Inflammatory macrophage (primary cell): ENCODE measurements at places on chromosomes 4 and X.

- DNase-seq: no peak
These were observed 186.3 kb downstream of the MOSPD2 start for GRCh38 chrX:15059474-15059873.

- DNase-seq: no peak
These were observed 14.2 kb downstream of the SEPSECS start for GRCh38 chr4:25146076-25146475.

DNA sequence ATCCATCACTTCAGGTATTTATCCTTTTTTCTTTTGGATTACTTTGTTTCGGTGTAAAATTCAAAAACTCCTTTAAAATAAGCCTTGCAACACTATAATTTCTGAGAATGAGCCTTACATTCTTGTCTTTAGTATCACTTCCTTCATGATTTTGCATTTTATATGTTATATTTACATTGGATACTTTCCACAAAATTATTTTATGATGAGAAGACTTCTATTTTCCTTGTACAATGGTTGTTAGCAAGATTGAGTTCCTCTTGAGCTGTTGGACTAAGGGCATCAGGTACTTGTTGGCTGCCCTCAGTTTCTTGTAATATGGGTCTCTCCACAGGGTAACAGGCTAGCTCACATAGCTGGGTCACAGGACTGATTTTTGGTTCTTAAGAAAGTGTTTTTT is 22.7 kb upstream of the HPGDS start:
- DNase-seq: no peak

DNA sequence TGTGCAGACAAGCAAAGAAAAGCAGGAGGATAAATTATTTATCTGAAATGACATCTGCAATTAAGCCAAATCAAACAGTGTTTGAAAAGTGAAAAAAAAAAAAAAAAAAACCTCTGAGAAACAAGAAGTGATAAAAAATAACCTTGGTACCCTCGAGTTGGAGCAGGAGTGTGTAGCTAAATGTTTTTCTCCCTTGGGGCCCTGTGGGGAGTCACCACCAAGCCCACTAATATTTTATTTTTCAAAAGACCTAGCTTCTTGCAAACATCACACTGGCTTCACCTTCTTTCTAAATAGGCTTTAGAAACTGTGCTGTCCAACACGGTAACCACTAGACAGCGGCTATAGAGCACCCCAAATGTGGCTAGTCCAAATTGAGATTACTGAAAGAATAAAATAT is 47.7 kb downstream of the SNX25 start:
- no peak for DNase-seq

DNA sequence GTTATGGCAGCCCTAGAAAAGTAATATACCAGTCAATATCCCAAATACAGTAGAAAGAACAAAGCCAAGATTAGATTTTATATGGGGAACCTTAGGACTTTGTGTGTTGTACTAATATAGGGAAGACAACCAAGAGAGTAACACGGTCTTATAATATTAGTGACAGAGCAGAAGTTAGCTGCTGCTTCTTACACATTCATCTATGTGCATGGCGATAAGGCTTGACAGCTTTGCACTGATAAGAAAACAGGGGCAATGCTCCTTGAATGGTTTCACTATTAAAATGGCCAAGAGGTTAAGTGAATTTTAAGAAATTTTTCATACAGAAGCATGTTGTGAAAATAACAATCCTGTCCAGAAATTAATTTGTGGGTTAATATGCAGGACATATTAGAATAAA is 521.6 kb downstream of the CCSER1 start:
- DNase-seq: no peak

DNA sequence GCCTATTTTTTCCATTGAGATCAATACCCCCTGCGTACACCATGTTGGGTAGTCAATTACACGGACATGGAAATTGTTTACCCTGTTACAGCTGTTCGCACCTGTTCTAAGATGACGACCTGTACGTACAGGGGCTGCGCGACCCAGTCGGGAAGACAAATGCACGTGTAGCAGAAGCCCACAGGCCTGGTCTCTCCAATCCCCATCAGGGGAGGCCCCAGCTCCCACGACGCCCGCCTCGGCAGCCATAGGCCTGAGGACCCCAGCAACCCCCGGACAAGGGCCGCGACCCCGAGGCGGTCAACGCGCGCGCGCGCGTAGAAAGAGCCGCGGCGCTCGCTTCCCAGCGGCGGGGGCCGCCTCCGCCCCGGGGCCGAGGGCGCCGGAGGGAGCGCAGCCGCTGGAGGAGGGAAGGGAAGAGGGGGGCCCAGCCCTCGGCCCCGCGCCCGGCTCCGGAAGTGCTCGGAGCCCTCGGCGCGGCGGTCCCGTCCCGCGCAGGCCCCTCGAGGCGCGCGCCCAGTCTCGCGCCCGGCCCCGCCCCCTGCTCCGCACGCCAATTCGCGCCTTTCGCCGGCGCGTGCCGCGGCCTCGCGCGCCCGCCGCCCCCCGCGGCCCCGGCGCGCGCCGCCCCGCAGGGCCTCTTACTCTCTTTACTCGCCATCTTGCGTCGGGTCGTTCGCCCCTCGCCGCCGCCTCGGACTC is 618 bp downstream of the RBBP7 start:
- no peak for DNase-seq

GRCh38 chr4:127771535-127772275 is 10.4 kb upstream of the HSPA4L start:
- no peak for DNase-seq

- DNase-seq: peak; percentile 75
These were observed 3.5 kb downstream of the AP1AR start for GRCh38 chr4:112234952-112235609.

DNA sequence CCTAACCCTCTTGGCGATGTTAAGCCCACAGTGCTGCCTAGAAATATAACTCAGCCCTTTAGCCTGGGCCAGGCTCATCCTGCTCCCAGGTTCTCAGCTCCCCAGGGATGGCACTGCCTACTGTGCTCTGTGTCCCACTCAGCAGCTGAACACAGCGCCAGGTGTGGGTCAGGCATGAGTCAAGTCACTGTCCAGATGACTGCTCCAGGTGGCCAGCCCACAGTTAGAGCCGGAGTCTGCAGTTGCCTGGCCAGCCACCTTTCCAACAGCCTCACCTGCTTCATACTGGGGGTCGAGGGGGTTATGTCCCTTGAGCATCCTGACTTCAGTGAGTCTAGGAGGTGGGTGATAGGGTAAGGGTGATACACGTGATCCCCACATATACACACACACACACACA is 48.4 kb downstream of the TBC1D14 start:
- no peak for DNase-seq

GRCh38 chrX:73768160-73768559 is 205.2 kb downstream of the CHIC1 start:
- no peak for DNase-seq

DNA sequence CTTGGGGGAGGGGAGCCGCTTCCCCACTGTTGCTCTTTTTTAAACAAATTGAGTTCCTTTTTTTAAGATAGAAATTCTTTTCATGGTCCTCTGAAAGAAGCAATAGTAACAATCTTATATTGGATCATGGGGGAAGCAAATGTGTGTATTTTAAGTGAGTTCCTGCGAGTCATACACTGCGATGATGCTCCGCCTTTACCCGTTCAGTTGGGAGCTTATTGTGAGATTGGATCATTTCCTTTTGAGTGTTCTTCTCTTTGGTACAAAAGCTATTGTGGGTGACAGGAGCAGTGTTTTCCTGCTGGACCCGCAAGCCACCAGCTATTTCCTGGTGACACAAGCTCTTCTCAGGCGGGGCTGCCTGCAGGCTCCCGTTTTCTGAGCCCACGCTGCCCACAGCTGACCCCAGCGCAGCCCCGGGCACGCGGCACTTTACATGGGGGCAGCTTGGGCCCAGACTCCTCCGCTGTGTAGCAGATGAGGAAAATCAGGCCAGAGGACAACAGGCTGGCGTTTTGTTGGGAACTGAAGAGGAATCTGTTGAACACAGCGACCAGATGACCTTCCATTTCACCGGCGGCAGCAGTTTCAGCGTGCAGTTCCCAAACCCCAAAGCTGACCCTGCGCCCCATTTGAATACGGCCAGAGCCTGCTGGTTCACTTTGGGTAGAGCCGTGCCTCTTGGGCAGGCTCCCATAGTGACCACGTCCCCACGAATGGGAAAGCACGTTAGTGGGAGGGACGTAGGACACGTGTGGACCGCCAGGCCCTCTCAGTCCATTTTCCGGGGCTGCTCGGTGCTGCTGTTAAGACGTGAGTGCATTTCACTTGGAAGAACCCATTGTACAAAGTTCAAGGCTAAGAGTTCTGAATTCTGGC is 12.2 kb downstream of the TADA2B start:
- DNase-seq: no peak

- no peak for DNase-seq
These were observed 46.4 kb downstream of the KDR start for GRCh38 chr4:55078987-55079386.

GRCh38 chr4:114378305-114378903 is 220.2 kb upstream of the UGT8 start:
- no peak for DNase-seq

DNA sequence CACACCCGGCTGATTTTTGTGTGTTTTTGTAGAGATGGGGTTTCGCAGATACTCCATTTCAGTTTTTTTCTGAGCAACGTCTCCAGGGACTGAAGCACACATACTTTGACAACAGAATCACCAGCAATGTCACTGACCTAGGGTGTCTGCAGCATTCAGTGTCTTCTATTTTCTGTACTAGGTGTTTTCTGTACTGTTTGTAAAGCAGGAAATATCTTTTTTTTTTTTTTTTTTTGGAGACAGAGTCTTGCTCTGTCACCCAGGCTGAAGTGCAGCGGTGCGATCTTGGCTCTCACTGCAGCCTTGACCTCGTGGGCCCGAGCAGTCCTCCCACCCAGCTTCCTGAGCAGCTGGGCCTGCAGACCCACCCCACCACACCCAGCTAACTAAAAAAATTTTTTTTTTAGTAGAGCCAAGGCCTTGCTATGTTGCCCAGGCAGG is 8.9 kb downstream of the ADD1 start:
- DNase-seq: no peak

- no peak for DNase-seq
These were observed 535.2 kb upstream of the FAT1 start for GRCh38 chr4:187258651-187259401.

DNA sequence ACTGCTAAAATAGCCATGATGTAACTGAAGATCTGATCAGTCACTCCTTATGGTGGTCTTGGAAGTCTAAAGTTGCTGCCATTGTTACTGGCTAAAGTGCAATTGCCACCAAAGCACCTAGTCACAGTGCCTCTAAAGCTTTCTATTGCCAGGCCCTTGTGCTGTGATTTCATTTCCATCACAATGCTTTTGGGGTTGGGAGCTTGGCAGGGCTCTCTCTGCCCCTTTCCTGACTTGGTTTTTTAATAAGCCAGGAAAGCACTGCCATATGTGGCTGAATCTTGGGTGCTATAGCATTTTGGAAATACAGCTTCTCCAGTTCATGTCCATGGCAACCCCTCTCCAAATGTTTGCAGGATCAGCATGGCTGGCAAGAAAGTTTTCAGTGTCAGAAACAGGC is 1712.4 kb upstream of the TENM3 start:
- DNase-seq: no peak

DNA sequence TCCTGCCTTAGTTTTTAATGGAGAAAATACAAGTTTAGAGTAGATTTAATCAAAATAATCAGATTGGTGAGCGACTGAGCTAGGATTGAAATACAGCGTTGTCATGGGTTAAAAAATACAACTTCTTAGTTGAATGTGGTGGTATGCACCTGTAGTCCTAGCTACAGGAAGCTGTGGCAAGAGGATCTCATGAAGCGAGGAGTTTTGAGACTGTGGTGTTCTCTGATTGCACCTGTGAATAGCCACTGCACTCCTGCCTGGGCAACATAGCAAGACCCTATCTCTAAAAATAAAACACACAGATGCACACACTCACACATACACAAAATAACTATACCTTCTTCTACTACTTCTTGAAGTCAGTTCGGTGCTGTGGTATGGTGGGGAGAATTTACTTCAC is 19.8 kb upstream of the GBA3 start:
- no peak for DNase-seq

GRCh38 chr4:961351-962230 is 11.8 kb downstream of the DGKQ start:
- no peak for DNase-seq

GRCh38 chr4:156971676-156972378 is at the start of gene PDGFC:
Gene PDGFC (minus strand): TSS chr4:156971799. CDS start chr4:156970903, 896 bp downstream.
- peak; percentile 67 for DNase-seq

GRCh38 chr4:123889507-123889906 is 492.9 kb downstream of the SPRY1 start:
- no peak for DNase-seq

DNA sequence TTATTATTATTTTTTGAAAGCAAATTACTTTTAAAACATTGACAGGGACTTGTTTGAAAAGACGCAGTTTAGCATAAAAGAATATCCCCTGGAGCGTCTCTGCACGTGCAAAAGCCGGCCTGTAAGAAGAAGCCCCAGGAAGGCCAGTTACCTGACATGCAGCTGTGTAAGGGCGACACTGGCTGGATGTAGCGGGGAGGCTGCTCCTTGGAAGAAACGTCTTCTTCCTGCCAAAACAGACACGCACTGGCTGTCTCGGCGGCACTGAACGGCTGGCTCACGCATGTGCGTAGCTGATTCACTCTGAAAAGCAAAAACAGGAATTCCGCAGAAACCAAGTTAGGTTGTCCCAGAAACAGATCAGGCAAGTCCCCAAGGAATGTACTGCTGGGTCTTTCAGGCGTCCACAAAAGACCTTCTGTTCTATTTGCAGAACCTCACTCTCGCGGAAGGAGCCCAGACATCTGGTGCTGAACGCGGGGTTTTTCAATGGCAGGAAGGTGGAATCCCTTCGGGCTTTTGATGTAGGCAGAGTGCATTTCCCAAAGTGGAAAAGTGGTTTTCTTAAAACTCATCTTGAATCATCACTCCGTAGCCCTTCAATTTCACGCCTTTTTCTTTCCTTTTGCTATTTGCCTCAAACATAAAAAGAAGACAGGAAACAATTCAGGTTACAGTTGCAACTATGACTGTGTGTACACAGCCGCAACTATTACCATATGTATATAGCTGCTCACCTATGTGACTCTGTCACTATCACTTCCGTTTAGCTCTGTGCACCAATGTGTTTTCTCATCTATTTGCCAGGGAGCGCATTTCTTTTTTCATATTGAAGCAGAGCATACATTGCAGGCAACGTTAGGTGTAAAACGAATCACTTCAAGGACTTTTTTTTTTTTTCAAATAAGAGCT is 38.1 kb upstream of the ARSH start:
- peak; percentile 6 for DNase-seq

- DNase-seq: no peak
These were observed 43.0 kb downstream of the ADD1 start for GRCh38 chr4:2886622-2887021.

GRCh38 chr4:31341601-31342359 is 621.6 kb downstream of the PCDH7 start:
- no peak for DNase-seq

DNA sequence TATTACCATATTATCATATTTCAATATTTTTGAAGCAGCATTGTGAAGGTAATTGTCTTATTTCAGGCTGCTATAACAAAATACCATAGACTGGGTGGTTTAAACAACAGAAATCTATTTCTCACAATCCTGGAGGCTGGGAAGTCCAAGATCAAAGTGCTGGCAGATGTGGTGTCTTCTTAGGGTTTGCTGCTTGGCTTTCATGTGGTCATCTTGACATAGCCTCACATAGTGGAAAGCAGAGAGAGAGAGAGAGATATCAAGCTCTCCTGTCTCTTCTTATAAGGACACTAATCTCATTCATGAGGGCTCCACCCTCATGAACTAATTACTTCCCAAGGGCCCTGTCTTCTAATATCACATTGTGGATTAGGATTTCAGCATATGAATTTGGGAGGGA is 119.7 kb upstream of the NUDT6 start:
- no peak for DNase-seq
